ENCODE measurements at places on chromosomes 1 and 21.

- H3K27ac ChIP-seq, result no peak overlapping the region
- peaks cover 25% of the 10 kb centered on the region for H3K4me1 ChIP-seq
- no peak for DNase-seq
- H3K27me3 ChIP-seq, result peaks cover 93% of the 10 kb centered on the region
- peaks cover 12% of the 10 kb centered on the region for H3K36me3 ChIP-seq
- no peak overlapping the region for H3K4me3 ChIP-seq
Measured at GRCh38 chr1:118985640-118986554, 2.2 kb downstream of the TBX15 start.

DNA sequence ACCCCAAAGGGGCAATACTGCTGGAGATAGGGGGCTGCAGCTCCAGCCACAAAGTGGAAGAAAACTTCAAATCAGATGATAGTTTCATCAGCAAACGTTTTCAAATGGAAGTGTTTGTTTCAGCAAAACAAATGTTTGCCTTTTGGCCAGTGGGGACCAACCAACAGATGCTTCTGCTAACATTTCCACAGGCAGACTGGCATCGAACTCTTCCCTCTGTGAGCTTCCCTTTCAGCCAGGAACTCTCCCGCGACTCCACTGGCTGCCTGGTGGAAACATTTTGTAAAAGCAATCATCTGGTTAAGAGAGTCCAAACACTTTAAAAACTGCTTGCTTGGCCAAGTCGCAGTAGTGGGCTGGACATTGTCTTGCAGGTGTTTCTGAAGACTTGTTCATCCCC, 30.7 kb downstream of the CENPF start:
- H3K4me1 ChIP-seq, result peaks cover 30% of the 10 kb centered on the region
- no peak overlapping the region for H3K4me3 ChIP-seq
- H3K27me3 ChIP-seq, result no peaks in the 10 kb centered on the region
- peaks cover 68% of the 10 kb centered on the region for H3K36me3 ChIP-seq
- no peak overlapping the region for H3K27ac ChIP-seq

DNA sequence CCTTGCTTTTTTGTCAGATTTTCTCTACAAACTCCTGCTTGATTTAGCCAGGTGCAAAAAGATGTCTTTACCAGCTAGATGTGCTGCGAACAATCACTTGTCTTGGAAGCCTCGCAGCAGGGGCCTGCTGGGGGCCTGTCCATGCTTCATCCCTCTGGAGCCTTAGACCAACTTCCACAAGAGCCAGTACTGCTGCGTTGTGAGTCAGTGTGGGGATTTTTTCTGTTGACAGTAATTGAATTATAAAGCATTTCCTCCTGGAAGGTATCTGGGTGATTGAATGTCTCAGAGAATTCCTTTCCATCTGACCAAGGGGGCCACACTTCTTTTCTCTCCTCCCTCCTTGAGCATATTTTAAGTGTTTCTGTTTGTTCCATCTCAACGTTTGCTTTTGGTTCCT, 40.4 kb upstream of the LDLRAP1 start:
- no peak overlapping the region for H3K27ac ChIP-seq
- DNase-seq, result no peak
- H3K4me1 ChIP-seq, result peaks cover 10% of the 10 kb centered on the region
- H3K27me3 ChIP-seq, result no peaks in the 10 kb centered on the region
- H3K4me3 ChIP-seq, result no peak overlapping the region
- H3K36me3 ChIP-seq, result peaks cover 3% of the 10 kb centered on the region

DNA sequence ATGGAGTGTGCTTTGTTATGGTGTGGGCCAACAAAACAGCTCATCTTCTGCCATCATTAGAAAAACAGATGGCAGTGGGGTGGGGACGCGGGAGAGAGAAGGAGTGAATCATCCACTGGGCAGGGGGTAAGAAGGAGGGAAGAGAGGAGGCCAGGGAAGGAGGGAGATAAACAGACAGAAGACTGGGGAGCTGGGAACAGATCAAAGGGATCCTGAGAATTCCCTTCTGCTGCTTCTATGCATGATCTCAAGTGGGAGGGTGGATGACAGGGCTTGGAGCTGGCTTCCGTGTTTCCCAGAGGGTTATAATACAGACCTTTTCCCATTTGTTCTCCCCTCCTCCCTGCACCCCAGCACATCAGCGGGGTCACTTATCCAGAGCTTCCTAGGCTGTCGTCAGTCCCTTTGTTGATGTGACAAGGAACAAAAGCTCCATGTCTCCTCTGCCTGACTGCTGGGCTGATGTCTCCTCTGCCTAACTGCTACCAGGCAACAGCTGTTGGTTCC, 338.6 kb downstream of the PAPPA2 start:
- no peak overlapping the region for H3K27ac ChIP-seq
- peaks cover 1% of the 10 kb centered on the region for H3K27me3 ChIP-seq
- no peak overlapping the region for H3K4me3 ChIP-seq
- no peaks in the 10 kb centered on the region for H3K36me3 ChIP-seq
- H3K4me1 ChIP-seq, result no peaks in the 10 kb centered on the region

- H3K27ac ChIP-seq, result peak overlapping the region; percentile 92
- H3K36me3 ChIP-seq, result peaks cover 51% of the 10 kb centered on the region
- peaks cover 46% of the 10 kb centered on the region for H3K4me1 ChIP-seq
- no peaks in the 10 kb centered on the region for H3K27me3 ChIP-seq
- no peak for DNase-seq
- H3K4me3 ChIP-seq, result peak overlapping the region; percentile 74
Measured at GRCh38 chr1:32274646-32275340, 17.1 kb upstream of the HDAC1 start.

DNA sequence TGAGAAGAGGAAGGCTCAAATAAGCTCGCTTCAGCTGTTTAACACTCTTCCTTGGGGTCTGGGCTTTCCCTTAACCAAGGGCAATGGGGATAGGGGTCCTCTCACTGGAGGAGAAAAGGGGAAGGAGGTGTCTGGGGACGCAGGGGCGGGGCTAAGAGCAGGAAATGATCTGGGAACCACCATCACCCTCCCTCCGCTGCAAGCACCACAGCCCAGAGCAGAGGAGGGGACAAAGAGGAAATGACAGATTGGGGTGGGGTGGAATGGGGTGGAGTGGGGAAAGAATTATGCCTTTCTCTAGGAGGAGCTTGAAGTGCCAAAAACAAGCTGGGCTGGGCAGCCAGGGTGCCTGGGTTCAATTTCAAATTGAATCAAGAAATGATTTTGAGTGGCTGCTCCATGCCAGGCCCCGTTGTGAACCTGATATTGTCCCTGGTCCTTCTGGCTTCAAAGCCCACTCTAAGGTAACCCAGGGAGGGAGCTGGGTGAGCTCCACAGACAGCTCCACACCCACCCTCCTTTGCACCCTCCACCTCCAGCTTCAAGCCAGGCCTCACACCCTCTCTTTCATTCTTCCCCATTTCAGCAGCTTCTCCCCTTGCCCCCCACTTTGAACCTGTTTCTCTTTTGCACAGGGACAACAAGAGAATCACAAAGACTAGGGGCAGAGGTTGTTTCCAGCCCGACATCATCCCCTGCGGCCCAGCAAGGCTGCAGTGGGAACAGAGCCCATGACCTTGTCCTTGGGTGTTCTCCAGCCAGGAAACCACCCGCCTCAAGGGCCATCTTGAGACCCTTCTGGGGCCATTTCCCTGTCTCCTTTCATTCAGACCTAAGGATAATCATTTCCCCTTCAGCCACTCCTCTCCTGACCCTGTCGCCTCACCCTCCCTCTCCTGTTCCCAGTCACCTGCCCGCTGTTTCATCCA, 1.1 kb downstream of the ARHGAP30 start:
- peak overlapping the region; percentile 97 for H3K27ac ChIP-seq
- H3K36me3 ChIP-seq, result peaks cover 31% of the 10 kb centered on the region
- peak overlapping the region; percentile 99 for H3K4me3 ChIP-seq
- peak; percentile 88 for DNase-seq
- H3K4me1 ChIP-seq, result peaks cover 73% of the 10 kb centered on the region
- no peaks in the 10 kb centered on the region for H3K27me3 ChIP-seq

GRCh38 chr1:17420391-17420918, 19.0 kb downstream of the RCC2 start:
- peaks cover 81% of the 10 kb centered on the region for H3K36me3 ChIP-seq
- DNase-seq, result no peak
- no peak overlapping the region for H3K4me3 ChIP-seq
- H3K27me3 ChIP-seq, result no peaks in the 10 kb centered on the region
- peaks cover 13% of the 10 kb centered on the region for H3K4me1 ChIP-seq

DNA sequence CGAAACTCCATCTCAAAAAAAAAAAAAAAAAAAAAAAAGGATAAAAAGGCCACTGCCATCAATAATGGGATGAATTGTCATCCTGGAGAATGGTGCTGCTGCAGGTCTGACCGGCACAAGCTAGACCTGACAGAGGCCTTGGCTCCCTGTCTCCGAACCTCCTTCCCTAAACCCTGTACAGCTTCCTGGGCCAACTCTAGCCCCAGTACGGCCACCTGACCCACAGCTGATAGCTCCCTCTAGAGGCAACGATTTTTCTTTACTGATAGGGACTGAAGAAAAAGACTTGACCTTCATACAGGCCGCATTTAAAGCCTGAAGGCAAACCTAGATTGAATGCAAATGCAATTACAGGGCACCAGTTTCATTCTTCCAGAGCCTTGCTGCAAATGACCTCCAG, 30.7 kb downstream of the NOL9 start:
- peaks cover 24% of the 10 kb centered on the region for H3K36me3 ChIP-seq
- H3K27me3 ChIP-seq, result no peaks in the 10 kb centered on the region
- H3K4me1 ChIP-seq, result no peaks in the 10 kb centered on the region
- DNase-seq, result no peak

- no peak overlapping the region for H3K27ac ChIP-seq
- no peaks in the 10 kb centered on the region for H3K27me3 ChIP-seq
- no peak for DNase-seq
Measured at GRCh38 chr1:93237021-93237420, 56.5 kb downstream of the CCDC18 start.

DNA sequence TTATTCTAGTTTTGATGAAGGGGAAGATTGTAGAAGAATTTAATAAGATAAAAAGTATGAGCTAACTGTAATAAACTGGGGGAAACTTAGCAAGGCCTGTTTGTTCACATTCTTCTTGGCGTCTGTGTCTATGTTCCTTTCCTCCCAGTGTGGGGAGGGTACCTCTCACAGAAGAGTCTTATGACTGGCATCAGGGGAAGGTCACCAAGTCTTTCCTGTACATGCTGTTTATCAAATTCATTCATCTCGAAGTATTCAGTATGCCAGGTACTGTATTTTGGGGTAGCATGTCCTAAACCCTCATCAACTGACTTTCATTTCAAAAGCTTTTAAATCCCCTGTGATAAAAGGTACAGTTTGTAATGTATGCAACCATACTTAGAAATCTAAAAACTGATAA, 78.4 kb downstream of the HS2ST1 start:
- peaks cover 3% of the 10 kb centered on the region for H3K36me3 ChIP-seq
- no peak overlapping the region for H3K27ac ChIP-seq
- no peak for DNase-seq
- no peak overlapping the region for H3K4me3 ChIP-seq

GRCh38 chr1:163187849-163188248, 14.9 kb downstream of the RGS5 start:
- no peak overlapping the region for H3K4me3 ChIP-seq
- H3K36me3 ChIP-seq, result no peaks in the 10 kb centered on the region
- DNase-seq, result no peak
- H3K27ac ChIP-seq, result no peak overlapping the region

GRCh38 chr1:1861339-1861730, 29.6 kb downstream of the GNB1 start:
- no peak for DNase-seq
- H3K36me3 ChIP-seq, result peaks cover 8% of the 10 kb centered on the region
- no peaks in the 10 kb centered on the region for H3K27me3 ChIP-seq
- no peak overlapping the region for H3K27ac ChIP-seq
- peaks cover 74% of the 10 kb centered on the region for H3K4me1 ChIP-seq

DNA sequence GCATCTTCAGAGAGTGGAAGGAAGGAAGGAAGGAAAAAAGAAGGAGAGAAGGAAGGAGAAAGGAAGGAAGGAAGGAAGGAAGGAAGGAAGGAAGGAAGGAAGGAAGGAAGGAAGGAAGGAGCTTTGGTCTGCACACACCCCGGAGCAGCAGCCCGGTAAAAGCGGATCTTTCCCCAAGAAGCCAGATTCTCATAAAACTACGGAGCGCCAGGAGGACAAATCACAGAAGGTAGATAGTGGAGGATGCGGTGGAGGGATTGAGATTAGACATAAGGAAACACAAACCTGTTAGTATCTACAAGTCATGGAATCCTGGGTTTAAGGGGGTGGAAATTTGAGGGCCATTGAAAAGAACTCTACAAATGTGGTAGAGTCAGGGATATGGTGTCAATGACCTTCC, 36.7 kb downstream of the PAX7 start:
- H3K27me3 ChIP-seq, result peaks cover 2% of the 10 kb centered on the region
- no peak for DNase-seq
- H3K4me3 ChIP-seq, result no peak overlapping the region
- H3K4me1 ChIP-seq, result peaks cover 6% of the 10 kb centered on the region

DNA sequence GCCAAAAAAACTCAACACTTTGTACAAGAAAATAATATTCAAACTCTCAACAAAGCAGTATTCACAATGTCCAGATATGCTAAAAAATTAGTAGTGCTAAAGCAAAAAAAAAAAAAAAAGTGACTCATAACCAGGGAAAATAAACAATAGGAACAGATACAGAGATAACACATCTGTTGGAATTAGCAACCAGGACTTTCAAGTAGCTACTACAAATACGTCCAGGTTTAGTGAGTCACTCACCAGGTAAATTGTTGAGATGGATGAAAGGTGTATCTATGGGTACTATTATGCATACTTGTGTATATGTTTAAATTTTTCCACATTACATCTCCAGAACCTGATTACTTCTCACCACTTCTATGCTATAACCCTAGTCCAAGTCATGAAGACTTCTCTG, 144.8 kb upstream of the SLC35F3 start:
- H3K4me3 ChIP-seq, result no peak overlapping the region
- no peaks in the 10 kb centered on the region for H3K36me3 ChIP-seq
- DNase-seq, result no peak
- H3K27ac ChIP-seq, result no peak overlapping the region
- H3K27me3 ChIP-seq, result peaks cover 7% of the 10 kb centered on the region

GRCh38 chr1:15231714-15232201, 15.3 kb upstream of the FHAD1 start:
- H3K36me3 ChIP-seq, result no peaks in the 10 kb centered on the region
- H3K27ac ChIP-seq, result peak overlapping the region; percentile 4
- peaks cover 9% of the 10 kb centered on the region for H3K27me3 ChIP-seq
- no peak for DNase-seq
- peaks cover 20% of the 10 kb centered on the region for H3K4me1 ChIP-seq

- H3K36me3 ChIP-seq, result peaks cover 5% of the 10 kb centered on the region
- no peaks in the 10 kb centered on the region for H3K4me1 ChIP-seq
- H3K4me3 ChIP-seq, result no peak overlapping the region
- DNase-seq, result no peak
Measured at GRCh38 chr1:35587736-35588135, 14.6 kb downstream of the TFAP2E start.

GRCh38 chr1:61313906-61314422, 231.6 kb downstream of the NFIA start:
- no peak overlapping the region for H3K4me3 ChIP-seq
- no peaks in the 10 kb centered on the region for H3K36me3 ChIP-seq
- H3K27me3 ChIP-seq, result no peaks in the 10 kb centered on the region

- no peak for DNase-seq
- H3K4me1 ChIP-seq, result no peaks in the 10 kb centered on the region
- peaks cover 10% of the 10 kb centered on the region for H3K27me3 ChIP-seq
- H3K4me3 ChIP-seq, result no peak overlapping the region
Measured at GRCh38 chr1:36880155-36881067, 153.9 kb downstream of the GRIK3 start.

GRCh38 chr1:237913345-237913744, 22.6 kb upstream of the ZP4 start:
- no peak overlapping the region for H3K27ac ChIP-seq
- no peak for DNase-seq
- H3K27me3 ChIP-seq, result no peaks in the 10 kb centered on the region
- H3K36me3 ChIP-seq, result no peaks in the 10 kb centered on the region
